ENCODE measurements at places on chromosomes 16 and 17.

- DNase-seq, result no peak
Observed at GRCh38 chr17:38918129-38918913, 7.1 kb upstream of the LASP1NB start.

DNA sequence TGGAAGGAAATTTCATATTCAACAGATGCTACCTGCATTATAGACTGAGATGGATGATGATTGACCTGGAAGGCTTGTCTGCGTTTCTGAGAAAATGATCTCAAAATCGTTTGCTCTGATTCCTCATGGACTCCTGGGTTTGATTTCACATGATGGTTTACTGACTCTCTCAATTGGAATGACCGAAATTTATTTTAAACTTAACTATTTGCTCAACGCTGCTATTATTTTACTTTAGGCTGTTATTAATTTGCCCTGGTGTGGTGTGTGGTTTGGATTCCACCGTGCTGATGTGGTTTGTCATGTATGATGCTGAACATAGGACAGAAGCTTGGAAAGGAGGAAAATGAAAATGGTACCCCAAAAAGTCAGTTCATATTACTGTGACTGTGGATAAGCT, 37.3 kb upstream of the ELAC2 start:
- DNase-seq, result no peak

- no peak for DNase-seq
Observed at GRCh38 chr16:10906914-10907756, 30.1 kb downstream of the CIITA start.

GRCh38 chr17:77778636-77779489, 179.6 kb upstream of the TNRC6C start:
- no peak for DNase-seq

Measured in stimulated activated CD4-positive, alpha-beta T cell treated with anti-CD3 and anti-CD28 coated beads, Interleukin-4, amount 100 ng/mL, for 1 hour (primary cell).